ENCODE measurements at places on chromosomes 5 and 9.

GRCh38 chr9:107631788-107632187 lies 142.2 kb upstream of the KLF4 start:
- no peak for DNase-seq

GRCh38 chr5:122156724-122157325 lies 27.5 kb downstream of the ZNF474 start:
- peak; percentile 38 for DNase-seq

- no peak for DNase-seq
Measured at GRCh38 chr5:12023614-12024241, 119.5 kb upstream of the CTNND2 start.

DNA sequence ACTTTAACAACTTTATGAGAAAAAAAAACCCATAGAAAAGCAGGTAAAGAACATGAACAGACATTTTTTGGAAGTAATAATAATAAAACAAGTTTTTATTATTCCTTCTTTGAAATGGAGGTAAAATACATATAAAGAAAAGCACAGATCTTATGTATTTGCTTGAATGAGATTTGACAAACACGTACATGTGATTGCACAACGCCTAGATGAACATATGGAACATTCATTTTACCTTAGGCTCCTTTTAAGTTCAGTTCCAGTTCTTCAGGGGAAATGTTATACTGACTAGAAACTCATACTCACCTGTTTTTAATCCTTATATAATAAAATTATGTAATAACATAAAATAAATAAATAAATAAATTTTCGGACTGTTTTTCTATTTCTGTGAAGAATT lies 61.8 kb downstream of the GGTA1 start:
- no peak for DNase-seq

GRCh38 chr9:127406799-127407491 lies 10.0 kb downstream of the SLC2A8 start:
- DNase-seq: no peak

DNA sequence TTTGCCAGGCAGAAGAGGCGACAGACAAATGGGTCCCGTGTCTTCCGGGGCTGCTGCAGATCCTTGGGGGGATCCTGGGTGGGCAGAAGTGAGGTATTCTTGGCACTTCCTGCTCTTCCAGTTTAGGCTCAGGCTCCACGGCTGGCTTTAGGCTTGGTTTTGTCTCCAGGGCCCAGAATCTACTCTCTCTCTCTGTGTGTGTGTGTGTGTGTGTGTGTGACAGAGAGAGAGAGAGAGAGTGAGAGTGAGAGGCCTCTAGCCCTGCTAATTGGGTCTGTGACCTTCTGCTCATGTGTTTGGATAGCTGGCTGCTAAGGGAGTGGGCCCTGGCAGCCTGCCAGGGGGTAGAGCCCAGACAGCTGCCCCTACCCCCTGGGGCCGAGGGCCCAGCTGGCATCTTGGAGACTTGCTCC lies 39.3 kb downstream of the CRB2 start:
- DNase-seq: peak; percentile 78

DNA sequence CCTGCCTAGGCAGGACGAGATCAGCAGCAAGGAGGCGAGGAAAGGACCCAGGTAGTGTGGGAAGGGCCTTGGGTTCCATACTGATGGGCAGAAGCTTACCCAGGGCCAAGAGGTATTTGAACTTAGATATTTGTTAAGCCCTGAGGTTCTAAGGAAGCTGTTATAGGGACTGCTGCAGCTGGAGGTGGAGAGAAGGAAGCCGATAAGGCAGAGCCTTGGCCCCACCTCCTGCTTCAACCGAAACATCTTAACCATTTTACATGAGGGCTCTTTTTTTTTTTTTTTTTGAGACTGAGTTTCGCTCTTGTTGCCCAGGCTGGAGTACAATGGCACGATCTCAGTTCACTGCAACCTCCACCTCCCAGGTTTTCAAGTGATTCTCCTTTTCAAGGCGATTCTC lies 8.6 kb upstream of the AQP3 start:
- no peak for DNase-seq

GRCh38 chr9:102072059-102072764 lies 333.8 kb upstream of the GRIN3A start:
- no peak for DNase-seq

DNA sequence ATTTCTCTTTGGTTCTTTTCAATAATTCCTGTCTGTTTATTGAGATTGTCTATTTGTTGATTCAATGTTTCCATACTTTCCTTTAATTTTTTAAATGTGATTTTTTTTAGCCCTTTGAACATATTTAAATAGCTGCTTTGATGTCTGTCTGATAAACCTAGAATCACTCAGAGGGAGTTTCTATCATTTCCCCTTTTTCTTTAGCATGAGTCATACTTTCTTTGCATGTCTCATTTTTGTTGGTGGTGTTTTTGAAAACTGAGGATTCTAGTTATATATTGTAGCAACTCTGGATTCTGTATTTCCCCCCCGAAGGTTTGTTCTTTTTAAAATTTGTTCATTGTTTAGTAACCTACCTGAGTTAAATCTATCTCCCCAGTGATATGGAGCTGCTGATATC lies 24.2 kb upstream of the ZNF618 start:
- no peak for DNase-seq

GRCh38 chr9:5492965-5493678 lies 17.2 kb upstream of the PDCD1LG2 start:
- no peak for DNase-seq

- DNase-seq: no peak
Measured at GRCh38 chr5:158966716-158967115, 133.0 kb downstream of the EBF1 start.

GRCh38 chr5:173625673-173626504 lies 9.4 kb upstream of the BOD1 start:
- no peak for DNase-seq

DNA sequence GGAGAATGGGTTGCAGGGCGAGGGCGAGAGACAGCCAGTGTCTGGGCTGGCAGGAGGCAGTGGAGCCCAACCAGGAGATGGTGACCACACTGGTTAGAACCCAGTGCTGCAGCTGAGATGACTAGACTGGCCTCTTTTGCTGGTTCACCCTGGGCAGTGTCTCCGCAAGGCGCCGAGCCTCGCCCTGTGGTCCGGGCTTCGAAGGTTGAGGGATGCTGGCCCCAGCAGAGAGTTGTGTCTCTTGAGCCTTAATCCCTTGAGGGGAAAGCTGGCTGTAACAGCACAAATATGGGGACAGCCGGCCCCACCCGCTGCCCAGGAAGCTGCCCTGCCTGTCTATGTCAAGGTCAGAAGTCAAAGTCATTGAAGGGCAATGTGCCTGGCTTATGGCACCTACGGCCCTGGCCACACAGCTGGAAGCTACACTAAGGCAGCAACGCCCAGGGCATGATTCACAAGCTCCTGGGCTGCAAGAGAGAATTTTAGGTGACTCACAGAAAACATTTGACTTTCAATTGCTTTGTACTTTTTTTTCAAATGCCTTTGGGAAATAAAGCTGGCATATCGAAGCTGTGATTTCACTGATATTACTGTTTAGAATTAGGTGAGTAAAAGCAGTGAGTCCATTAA lies 33.3 kb downstream of the NKX2-5 start:
- DNase-seq: no peak

DNA sequence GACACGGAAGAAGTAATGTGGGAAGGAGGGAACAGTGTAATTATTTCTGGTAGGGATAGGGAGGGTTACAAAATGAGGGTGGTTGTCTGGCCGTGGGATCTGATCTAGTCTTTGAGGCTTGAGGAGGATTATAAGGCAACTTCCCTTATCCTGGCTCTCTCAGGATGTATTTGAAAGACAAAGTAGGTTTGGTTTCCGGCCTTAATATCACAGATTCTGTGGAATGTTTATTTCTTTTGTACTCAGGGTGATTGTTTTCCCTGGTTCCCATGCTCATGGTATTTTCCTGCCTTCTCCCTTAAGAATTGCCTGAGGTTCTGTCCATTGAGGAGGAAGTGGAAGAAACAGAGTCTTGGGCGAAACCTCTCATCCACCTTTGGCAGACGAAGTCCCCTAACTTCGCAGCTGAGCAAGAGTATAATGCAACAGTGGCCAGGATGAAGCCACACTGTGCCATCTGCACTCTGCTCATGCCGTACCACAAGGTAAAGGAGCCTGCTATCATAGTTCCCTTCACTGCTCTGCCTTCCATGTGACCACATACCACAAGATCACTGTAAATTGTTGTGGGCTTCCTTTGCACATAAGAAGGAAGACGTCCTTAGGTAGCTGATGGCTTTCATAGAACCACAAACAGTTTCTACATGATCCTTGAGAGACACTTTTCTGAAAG lies 253.8 kb downstream of the KDM4C start:
- no peak for DNase-seq
